Activated naive CD4-positive, alpha-beta T cell (primary cell): ENCODE measurements at places on chromosomes 3 and 15.

GRCh38 chr3:88084097-88084501, 25.0 kb downstream of the ZNF654 start:
- DNase-seq: no peak

- DNase-seq: no peak
Observed at GRCh38 chr3:113212844-113213375, 1.6 kb downstream of the BOC start.

DNA sequence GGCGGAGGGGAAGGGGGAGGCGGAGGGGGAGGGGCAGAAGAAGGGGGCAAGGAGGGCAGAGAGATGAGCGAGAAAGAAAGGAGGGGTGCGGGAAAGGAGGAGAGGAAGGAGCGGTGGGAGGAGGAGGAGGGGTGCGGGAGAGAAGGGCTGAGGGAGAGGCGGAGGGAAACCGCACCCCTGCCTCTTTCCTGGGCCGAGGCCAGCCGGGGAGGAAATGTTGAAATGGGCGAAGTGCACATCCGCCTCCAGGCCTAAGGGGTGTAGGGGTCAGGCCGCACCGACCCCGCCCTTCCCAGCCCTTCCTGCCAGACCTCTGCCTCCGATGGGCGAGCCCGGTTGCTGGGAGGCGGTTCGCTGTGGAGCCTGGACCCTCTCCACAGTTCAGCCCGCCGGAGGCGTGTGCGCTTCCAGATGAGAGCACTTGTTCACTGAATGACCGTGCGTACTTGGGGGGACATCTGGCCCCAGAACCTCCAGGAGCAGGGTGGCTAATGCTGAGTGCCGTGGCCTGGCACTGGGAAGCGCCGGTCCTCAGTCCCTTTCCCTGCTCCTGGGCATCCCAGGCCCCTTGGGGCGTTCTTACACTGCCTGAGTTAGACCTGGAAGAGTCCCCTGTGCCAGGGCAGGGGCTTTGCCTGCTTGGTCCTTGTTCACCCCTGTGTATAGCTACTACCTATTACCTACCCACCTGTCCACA, 110.3 kb upstream of the KLF13 start:
- no peak for DNase-seq

GRCh38 chr3:174125267-174125824, 727.8 kb downstream of the NLGN1 start:
- DNase-seq: no peak

DNA sequence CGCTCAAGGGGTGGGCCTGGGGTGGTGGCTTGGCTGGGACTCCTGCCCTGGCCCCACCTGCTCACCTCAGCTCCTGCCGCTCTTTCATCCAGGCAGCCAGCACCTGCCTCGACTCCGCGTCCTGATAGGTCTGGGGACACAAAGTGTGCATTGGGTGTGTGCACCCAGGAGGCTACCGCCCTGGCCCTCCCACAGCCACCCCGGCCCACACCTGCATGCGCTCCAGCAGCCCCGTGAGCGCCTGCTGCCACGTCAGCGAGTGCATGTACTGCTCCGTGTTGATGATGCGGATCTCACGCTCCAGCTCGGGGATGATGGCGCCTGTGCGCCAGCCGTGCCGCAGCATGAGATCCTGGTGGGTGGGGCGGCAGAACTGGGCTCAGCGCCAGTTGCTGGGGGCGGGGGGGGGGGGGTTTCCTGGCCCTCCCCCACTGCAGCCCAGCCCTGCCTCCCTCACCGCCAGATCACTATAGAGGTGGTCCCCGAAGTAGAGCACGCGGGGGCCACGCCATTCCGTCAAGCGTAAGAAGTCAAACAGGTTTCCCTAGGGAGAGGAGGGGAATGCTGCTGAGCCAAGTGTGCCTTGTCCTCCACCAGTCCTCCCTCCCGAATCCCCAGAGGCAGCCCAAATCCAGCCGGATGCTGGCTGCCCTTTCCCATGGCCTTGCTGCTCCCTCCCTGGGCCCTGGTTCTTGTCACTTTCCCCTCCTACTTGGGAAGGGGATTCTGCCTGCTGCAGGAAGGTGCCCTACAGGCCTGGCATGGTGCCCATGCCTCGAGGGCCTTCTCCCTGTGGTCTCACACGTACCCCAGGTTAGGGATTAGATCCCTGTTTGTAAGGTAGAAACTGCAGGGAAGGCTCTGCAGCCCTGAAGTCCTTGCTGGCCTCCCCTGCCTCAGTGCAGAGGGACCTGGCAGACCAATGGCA, 8.6 kb downstream of the NT5DC2 start:
- no peak for DNase-seq

GRCh38 chr15:35533130-35534110, 12.5 kb downstream of the DPH6 start:
- DNase-seq: no peak

- no peak for DNase-seq
Observed at GRCh38 chr3:18649666-18650363, 224.7 kb upstream of the SATB1 start.

DNA sequence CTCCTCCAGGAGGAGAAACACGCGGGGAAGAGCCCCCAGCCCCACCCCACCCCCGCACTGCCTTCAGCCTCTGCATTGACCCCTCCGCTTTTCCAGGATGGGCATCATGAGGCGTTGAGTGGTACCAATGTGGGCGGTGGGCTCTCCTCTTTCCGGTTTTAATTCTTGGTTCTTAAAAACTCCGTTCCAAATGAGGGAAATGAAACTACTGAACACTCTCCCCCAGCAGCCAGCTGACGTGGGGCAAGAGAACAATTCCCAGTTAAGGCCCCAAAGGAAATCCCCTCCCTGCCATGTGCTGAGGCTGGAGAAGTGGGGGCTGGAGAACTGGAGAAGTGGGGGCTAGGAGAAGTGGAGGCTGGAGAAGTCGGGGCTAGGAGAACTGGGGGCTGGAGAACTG, 5.3 kb upstream of the NRROS start:
- no peak for DNase-seq

GRCh38 chr3:138070006-138070405, 45.4 kb downstream of the DZIP1L start:
- DNase-seq: no peak

GRCh38 chr3:105553851-105554250, 187.1 kb downstream of the ALCAM start:
- no peak for DNase-seq

DNA sequence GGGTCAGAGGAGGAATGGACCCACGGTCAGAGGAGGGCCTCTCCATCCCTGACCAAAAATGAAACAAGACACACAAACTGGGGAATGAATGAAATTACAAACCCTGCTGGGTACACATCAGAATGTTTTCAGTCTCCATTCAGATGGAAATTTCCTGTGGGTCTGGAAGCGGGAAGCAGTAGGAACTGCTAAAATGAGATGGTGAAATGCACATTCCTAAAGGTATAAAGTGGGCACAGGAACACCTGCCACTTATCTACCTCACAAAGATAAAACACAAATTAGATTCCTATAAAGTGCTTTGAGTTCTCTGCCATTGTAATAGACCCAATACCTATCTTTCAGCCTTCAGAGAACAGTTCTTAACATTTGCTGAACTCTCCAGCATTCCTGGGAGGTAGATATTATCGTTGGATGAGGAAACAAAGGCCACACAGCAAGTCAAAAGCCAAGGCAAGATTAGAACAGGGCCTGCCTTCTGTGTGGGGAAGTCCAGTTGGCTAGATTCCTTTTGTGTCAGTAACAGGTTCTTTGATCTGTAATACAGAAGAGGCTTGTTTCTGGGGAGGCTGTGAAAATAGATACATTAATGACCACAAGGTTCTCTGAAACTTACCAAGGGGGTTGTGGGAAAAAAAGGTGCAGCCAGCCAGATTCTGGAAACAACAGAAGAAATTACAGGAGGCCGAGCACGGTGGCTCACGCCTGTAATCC, 98.4 kb downstream of the IGF2BP2 start:
- DNase-seq: no peak

DNA sequence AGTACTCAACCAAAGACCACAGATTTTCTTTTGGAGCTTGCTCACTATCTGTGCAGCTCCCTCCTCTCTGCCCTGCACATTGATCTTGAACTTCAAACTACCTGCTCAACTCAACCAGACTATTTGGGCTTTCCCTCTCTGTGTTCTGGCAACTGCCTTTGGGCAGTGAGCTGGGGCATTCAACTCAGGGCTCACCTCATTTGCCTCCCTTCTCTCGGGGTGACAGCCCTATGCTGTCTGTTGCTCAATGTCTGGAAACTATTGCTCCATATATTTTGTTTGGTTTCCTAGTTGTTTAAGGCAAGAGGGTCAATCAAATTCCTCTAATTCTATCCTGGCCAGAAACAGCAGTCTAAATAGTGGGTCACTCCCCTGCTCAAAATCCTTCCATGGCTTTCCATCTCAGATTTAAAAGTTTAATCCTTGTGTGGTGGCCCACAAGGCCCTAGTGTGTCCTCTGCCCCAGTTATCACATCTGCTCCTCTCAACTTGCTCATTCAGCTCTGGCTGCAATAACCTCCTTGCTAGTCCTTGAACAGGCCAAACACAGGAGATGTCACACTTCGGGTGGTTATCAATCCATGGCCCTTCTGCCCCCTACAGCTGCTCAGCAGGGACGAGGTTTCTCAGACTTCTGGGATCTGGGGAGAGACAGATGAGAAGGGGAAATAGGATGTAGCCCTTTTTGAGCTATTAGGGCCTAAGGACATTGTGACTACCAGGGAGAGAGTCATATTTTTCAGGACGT, 67.8 kb downstream of the SNRK start:
- no peak for DNase-seq

DNA sequence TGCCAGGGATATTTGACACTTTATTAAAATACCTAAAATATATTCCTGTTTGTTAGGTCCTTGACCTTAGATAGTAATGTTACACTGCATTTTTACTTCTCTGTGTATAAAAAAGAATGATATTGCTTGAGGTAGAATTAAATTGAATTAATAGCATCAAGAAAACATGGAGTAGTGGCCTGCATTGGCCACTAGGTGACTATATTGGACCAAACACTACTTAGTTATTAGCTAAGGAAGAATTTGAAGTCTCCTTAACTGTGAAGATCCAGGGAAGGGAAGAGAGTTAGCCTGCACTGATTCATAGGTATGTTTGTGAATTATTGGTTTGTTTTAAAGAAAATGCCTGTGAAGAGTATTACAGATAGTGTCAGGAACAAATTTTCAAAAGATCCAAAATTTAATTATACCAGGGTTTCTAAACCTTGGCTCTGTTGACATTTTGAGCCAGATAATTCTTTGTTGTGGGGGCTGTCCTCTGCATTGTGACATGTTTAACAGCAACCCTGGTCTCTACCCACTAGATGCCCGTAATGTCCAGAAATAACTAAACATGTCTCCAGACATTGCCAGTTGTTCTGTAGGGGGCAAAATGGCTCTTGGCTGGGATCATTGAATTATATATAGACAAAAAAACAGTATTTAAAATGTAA, 103.6 kb upstream of the THSD4 start:
- DNase-seq: no peak

- DNase-seq: no peak
Observed at GRCh38 chr3:26015752-26016151, 225.9 kb downstream of the OXSM start.

- no peak for DNase-seq
Observed at GRCh38 chr3:123026565-123027291, 835 bp downstream of the SEMA5B start.

DNA sequence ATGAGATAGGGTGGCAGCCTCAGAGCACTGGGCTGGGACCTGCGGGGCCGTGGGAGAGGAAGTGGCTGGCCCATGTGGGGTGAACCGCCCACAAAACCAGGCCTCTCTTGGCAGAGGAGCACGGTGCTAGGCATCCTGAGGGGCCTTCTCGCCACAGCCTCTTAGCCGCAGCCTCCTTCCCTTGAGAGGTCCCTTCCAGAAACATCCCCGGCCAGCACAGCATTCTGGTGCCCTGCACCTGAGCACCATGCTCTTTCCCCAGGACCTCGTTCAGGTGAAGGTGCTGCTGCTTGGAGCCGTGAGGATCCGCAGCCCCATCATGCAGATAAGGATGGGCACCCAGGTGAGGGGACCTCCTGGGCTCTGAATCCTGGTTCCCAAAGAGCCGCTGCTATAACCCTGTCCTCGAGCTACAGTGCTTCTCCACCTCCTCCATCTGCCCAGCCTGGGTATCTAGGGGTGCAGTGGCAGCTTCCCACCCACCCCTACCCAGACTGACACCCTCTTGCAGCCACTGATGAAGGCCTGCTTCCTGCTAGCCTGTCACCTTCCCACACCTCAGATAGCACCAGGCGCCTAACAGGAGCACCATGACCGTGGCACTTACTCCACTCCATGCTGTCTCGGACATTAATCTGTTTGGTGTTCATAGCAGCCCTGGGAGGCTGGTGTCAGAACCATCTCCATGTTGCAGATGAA, 11.2 kb upstream of the TXNRD3 start:
- DNase-seq: no peak

DNA sequence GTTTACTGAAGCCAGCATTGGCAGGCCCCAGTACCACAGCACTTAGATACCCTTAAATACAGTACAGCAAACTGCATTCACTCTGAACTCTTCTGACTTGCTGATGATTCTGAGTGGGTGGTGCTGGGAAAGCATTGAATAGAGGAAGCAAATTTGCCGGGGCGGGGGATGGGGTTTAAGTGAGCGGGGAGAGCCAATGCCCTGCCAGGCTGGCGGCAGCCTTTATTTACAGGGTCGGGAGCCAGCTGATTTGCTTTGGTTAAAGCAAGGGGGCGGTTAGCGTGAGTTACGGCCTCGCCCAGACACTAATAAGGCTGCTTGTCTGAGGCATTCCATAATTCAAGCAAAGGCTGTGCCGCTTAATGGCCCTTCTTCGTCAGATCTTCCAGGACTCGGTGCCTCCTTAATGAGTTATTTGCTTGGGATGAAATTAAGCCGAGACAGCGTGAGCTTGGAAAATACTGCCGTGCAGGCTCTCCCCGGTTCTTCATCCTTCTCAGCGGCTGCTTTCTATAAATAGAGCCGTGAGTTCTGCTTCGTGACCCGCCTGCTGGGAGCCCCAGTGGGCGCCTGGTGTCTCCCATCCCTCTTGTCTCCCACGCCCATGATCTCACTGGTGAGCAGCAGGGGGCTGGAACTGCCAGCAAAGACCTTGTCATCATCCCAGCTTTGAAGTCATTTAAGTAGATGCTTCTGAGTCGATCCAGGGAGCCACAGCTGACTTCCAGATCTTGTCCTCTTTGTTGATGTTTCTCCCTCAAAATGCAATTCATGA, 25.8 kb downstream of the SPSB4 start:
- no peak for DNase-seq

DNA sequence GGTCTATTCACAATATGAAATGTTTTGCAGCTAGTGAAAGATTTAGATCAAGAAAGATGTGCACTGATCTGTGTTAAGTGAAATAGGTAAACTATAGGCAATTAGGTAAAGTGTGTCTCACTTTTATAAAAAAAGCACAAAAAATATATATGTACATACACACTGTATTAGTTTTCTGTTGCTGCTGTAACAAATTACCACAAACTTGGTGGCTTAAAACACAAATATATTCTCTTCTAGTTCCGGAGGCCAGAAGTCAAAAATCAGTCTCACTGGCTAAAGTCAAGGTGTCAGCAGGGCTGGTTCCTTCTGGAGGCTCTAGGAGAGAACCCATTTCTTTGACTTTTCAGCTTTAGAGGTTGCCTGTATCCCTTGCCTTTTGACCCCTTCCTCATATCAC, 11.1 kb downstream of the FAH start:
- DNase-seq: no peak

DNA sequence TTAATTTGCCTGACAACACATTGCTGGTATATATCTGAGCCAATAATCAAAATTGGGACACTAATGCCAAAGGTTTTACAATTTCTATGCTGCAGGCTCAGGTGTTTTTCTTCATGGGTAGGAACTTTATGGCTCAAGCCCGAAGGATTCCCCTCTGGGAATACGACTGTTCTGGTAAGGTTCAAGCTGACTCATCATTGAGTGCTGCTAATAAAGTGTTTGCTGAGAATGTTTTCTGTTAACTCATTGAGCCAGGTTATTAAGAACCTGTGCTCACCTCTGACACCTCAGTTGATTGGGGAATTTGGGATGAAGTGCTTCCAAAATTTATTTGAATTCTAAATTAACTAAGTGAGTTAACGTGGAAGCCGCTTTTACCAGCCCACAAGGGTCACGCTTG, 135.8 kb upstream of the CTDSPL start:
- DNase-seq: no peak
